A549 treated with GW870086 at 1 μM for 4 hours (cell line): ENCODE measurements at places on chromosomes 1 and 21. TPM values are rescaled to one million over a fixed set of nuclear protein-coding genes. Genes with fewer than 3 reads are reported as not detected.

The NUDT4B gene
- 0.47 to 2.8 TPM (median 0.82 TPM) in 5 replicates for total RNA-seq

The SPATA6 gene
- 1.4 to 2.2 TPM (median 1.7 TPM) in 5 replicates for total RNA-seq

The PSMA5 gene
- total RNA-seq: 107 to 114 TPM (median 110 TPM) in 5 replicates

The TSPAN1 gene
- total RNA-seq: 1.8 to 4.9 TPM (median 2.2 TPM) in 5 replicates

The FBXO2 gene
- total RNA-seq: 6.3 to 9.6 TPM (median 9.2 TPM) in 5 replicates

The YBEY gene
- 26.1 to 30.1 TPM (median 27.1 TPM) in 5 replicates for total RNA-seq

The SELP gene
- total RNA-seq: not detected in 5 replicates

The SARS1 gene
- total RNA-seq: 87.7 to 101 TPM (median 89.8 TPM) in 5 replicates

The MYBPHL gene
- not detected in 5 replicates for total RNA-seq

The ADGRL2 gene
- 7.4 to 10.5 TPM (median 9.0 TPM) in 5 replicates for total RNA-seq

The MYOC gene
- total RNA-seq: not detected in 5 replicates

The FMO5 gene
- total RNA-seq: 0.22 to 0.42 TPM (median 0.29 TPM) in 5 replicates

The DOP1B gene
- 3.4 to 5.1 TPM (median 4.8 TPM) in 5 replicates for total RNA-seq

The SLC37A1 gene
- total RNA-seq: 2.7 to 5.0 TPM (median 3.1 TPM) in 5 replicates

The PTPN14 gene
- 8.5 to 15.4 TPM (median 11.5 TPM) in 5 replicates for total RNA-seq

The ESPN gene
- 0.29 to 0.94 TPM (median 0.42 TPM) in 5 replicates for total RNA-seq

The RNU1-1 gene
- total RNA-seq: 36.3 TPM in 1 of 5 replicates, not detected in the others

The NBPF11 gene
- 3.9 to 5.0 TPM (median 4.7 TPM) in 5 replicates for total RNA-seq

The OR2L13 gene
- total RNA-seq: not detected in 5 replicates

The PBX1 gene
- 13.3 to 17.2 TPM (median 14.6 TPM) in 5 replicates for total RNA-seq

The HTR1D gene
- total RNA-seq: 11.9 to 14.2 TPM (median 13.4 TPM) in 5 replicates

The SLC1A7 gene
- total RNA-seq: 0.05 TPM in 1 of 5 replicates, not detected in the others

The E2F2 gene
- 2.0 to 3.0 TPM (median 2.9 TPM) in 5 replicates for total RNA-seq

The PDE4DIP gene
- total RNA-seq: 6.1 to 6.5 TPM (median 6.4 TPM) in 5 replicates

The CBR1 gene
- 154 to 171 TPM (median 166 TPM) in 5 replicates for total RNA-seq

The COL6A2 gene
- 14.2 to 16.4 TPM (median 15.6 TPM) in 5 replicates for total RNA-seq

The KCNJ6 gene
- 2.8 to 4.0 TPM (median 3.8 TPM) in 5 replicates for total RNA-seq

The CNKSR1 gene
- 0.20 to 0.50 TPM (median 0.32 TPM) in 5 replicates for total RNA-seq

The NLRP3 gene
- not detected in 5 replicates for total RNA-seq

The WNT4 gene
- total RNA-seq: 0.24 to 0.53 TPM (median 0.29 TPM) in 5 replicates

The CD160 gene
- not detected in 5 replicates for total RNA-seq

The B3GALT5 gene
- 0.08 to 0.19 TPM (median 0.15 TPM) in 5 replicates for total RNA-seq
